Renal pelvis (tissue), 12 donors: ENCODE measurements at places on chromosomes 2 and 18. TPM values are rescaled to one million over a fixed set of nuclear protein-coding genes. Genes with fewer than 3 reads are reported as not detected.

The LRRC30 gene
- 0.11 TPM for polyA plus RNA-seq

The SPP2 gene
- not detected for polyA plus RNA-seq

The MATN3 gene
- polyA plus RNA-seq, result 3.0 TPM

The KIAA2012 gene
- 0.25 TPM for polyA plus RNA-seq

The NEDD4L gene
- 179 TPM for polyA plus RNA-seq

The ASB18 gene
- polyA plus RNA-seq, result 0.13 TPM

The MSH2 gene
- polyA plus RNA-seq, result 69.3 TPM

DNA sequence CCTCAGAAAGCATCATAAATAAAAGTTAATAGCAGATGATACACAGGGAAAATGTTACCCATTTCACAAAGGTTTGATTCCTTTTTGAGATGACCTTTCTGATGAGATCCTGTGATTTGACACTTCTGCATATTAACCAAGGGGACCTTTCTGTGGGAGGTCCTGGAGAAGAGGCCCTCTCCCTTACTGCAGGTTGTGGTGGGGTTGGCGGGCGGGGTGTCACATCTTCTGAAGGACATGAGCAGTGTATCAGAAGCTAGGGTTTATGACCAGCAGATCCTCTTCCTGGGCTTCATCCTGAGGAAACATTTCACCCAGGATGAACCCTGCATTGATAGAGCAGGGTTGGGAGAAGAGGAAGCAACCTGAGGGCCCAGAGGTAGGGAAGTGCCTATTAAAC, 37.2 kb upstream of the SCLY start:
- DNase-seq, result no peak

- no peak for DNase-seq
These were observed 127.7 kb downstream of the RHBDD1 start for GRCh38 chr2:226963528-226963927.

GRCh38 chr18:61334951-61335683, 1.9 kb downstream of the CDH20 start:
- DNase-seq, result no peak

DNA sequence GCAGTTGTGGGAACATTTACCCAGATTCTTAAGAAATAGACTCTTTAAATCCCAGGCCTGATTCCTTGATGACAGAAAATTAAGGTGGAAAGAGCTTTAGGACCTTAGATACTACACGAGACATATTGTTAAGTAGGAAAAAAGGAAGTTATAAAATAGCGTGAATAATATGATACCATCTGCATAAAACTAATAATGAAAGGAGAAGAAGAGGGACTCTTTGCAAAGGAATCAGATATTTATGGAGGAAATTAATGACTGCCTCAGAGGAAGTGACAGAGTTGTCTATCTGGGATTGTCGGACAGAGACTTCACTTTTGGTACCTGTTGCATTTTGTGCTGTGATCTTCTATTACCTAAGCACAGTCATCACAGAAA, 20.8 kb downstream of the APCDD1 start:
- no peak for DNase-seq

DNA sequence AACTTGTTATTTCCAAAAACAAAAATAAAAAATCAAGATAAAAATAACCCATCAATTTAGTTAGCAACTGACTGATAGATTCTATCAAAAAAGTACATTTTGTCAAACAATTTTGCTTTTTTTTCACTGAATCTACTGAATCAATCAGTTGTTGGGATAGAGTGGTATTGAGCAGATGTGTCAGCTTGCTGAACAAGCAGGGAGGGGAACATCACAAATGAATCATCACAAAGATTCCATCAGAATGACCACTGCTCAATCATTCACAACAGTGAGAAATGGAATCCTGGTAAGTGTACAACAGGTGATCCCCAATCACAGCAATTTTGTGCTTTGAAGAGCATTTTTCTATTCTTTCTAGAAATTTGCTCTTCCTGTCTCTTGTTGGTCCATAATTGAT, 12.3 kb upstream of the SLC14A2 start:
- no peak for DNase-seq

GRCh38 chr2:240197462-240198139, 57.1 kb upstream of the OTOS start:
- no peak for DNase-seq

GRCh38 chr2:181308766-181309515, 148.2 kb upstream of the ITGA4 start:
- no peak for DNase-seq

GRCh38 chr18:77203071-77203470, 46.6 kb upstream of the GALR1 start:
- DNase-seq, result peak; percentile 27

GRCh38 chr2:26905341-26906198, 57.6 kb downstream of the DPYSL5 start:
- DNase-seq, result no peak

DNA sequence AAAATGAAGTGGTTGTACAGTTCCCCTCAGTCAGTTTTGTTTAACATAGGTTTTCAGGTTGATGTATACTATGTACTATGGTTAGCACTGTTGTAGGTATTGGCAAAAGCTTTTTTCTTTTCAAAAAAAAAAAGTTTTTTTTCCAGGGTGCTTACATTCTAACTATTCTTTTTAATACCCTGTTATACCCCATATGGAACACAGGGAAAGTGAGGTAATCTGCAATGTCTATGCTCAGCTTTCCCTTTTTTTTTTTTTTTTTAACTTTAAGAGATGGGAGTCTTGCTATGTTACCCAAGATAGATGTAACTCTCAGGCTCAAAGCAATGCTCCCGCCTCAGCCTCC, 590 bp upstream of the CCDC138 start:
- no peak for DNase-seq

DNA sequence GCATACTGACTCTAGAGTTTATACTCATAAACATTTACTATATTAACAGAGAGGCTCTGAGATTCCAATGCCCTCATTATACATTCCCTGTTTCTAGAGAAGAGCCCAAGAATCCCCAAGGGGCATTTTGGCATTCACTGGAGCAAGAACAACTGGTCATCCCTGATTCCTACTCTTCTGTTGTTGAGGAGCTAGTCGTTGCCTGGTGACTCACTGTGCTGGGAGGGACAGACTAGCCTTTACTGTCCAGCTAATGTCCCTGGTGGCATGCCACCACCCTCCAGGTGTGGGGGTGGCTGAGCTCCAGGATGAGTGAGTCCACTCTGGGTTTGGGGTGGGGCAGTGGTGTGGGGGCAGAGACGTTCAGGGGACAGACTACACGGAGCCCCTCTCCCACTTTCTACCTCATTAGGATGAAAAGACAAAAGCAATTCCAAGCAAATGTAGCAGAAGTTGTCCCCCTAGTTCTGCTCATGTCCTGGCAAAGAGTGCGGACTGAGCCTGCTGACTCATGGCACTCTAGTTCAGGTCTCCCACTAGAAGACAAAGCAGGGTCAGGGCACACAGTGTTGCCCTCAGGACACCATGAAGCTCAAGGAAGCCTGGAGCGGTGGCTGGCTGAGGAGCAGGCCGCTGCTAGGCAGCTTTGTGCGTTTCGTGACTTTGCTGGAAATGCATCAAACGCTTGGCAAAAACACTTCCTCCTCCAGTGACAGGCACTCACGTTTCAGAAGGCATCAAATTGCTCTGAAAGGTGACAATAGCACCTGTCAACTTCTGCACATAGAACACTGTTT, 49.4 kb downstream of the RHOB start:
- no peak for DNase-seq
